ENCODE measurements at places on chromosomes 1 and 21.

- no peak for DNase-seq
Measured at GRCh38 chr1:222728746-222729145, 8.3 kb upstream of the FAM177B start.

DNA sequence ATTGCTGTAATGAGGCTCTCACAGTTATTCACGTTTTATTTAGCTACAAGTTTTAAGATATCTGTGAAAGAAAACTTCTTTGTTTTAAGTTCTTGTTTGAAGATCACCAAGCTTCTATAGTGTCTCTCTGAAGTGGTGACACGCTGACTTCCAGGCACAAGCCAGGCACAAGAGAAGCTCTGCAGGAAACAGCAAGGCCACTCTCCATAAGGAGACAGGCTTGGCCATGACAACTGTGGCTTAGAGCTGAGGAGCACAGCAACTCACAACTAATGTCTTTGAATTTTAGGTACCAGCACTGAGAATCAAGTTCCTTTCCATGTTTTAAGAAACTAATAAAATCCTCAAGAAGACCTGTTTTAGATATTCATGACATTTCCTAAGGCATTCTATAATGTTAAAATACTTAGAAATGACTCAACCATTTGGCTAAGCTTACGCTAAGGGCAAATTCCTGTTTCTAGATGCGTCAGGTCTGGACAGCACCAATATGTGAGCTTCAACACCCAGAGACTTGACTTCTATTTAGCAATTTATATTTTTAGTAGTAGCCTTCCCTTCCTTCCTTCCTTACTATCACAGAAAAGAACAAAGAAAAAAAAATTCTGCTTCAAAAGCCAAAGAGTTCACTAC, 40.2 kb downstream of the APP start:
- no peak for DNase-seq

GRCh38 chr1:37353871-37354270, 120.5 kb upstream of the ZC3H12A start:
- DNase-seq = no peak

- DNase-seq = no peak
Measured at GRCh38 chr1:8701794-8702471, 115.5 kb downstream of the RERE start.

GRCh38 chr1:15958111-15958510, 17.8 kb downstream of the ZBTB17 start:
- no peak for DNase-seq

All from activated CD4-positive, alpha-beta T cell treated with anti-CD3 and anti-CD28 coated beads for 24 hours (primary cell).